Stimulated activated CD4-positive, alpha-beta T cell treated with anti-CD3 and anti-CD28 coated beads, Interleukin-15, amount 100 ng/mL, for 1 hour (primary cell): ENCODE measurements at places on chromosomes 4 and X.

DNA sequence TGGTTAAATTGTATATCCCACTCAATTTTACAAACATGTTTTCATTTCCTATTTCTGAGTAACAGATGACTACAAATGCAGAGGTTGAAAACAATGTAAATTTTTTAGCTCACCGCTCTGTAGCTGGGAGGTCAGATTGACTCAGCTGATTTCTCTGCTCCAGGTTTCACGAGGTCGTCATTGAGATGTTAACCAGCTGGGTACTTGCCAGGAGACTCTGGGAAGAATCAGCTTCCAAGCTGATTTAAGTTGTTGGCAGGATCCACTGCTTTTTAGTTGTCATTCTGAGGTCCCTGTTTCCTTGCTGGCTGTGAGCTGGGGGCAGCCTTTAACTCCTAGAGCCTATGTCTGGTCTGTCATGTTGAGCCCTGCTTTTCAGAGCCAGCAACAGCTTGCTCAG is 864.3 kb upstream of the AGA start:
- no peak for DNase-seq

GRCh38 chr4:39571504-39571903 is 44.3 kb upstream of the UGDH start:
- DNase-seq = no peak

GRCh38 chr4:151291485-151291884 is 14.5 kb downstream of the PRSS48 start:
- no peak for DNase-seq

- DNase-seq = no peak
Measured at GRCh38 chr4:61886131-61886530, 686.0 kb downstream of the ADGRL3 start.

GRCh38 chr4:113593400-113594230 is 167.9 kb downstream of the CAMK2D start:
- no peak for DNase-seq

DNA sequence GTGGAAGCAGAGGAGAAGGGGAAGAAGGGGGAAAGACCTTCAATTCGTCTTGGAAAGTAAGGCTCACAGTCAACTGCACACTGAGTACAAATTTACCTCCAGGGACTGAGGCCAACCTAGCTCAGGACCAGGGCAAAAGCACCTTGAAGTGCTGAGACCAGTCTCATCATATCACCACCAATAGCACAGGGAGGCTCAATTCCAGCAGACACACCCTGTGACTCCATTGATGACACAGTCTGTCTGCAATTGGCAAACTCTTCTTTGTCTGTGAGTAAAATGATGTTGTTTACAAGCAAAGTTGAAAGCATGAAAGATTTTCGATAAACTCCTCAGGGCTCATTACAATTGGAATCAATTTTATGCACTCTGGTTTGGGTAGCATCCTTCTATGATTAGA is 32.3 kb downstream of the TRIML1 start:
- no peak for DNase-seq

DNA sequence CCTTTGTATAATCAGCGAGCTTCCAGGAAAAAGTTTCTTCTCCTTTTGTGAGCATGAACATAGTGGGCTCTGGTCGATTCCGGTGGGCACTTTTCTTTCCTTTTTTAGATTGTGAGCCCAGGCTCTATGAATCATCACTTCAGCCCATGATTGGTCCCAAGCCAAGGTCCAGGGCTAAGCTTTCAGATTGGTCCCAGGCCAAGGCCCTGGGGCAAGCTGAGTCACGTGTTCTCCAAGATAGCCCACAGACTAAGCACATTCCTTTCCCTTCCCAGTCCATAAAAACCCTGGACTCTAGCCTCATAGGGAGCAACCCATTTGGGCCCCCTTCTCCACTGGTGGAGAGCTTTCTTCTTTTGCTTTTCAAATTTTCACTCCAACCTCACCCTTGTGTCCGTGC is 430.5 kb downstream of the NAP1L3 start:
- no peak for DNase-seq

GRCh38 chrX:4710618-4711433 is 997.4 kb upstream of the PRKX start:
- DNase-seq = no peak

DNA sequence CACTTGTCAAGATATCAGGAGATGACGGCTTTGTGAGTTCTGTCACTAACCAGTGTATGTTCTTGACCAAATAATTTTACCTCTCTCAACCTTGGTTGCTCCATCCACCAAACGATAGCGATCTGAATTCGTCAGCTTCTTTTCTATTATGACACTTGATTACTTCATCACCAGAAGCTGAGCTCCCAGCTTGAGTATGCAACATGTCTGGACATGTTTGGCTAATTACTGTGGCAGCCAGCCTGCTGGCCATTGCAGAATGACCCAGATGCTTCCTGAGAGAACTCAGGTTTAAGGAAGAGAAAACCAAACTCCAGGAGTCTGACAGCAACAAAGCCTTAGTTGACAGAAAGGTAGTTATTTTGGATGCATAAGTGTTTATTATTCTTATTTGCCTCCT is 46.4 kb upstream of the PARM1 start:
- no peak for DNase-seq

DNA sequence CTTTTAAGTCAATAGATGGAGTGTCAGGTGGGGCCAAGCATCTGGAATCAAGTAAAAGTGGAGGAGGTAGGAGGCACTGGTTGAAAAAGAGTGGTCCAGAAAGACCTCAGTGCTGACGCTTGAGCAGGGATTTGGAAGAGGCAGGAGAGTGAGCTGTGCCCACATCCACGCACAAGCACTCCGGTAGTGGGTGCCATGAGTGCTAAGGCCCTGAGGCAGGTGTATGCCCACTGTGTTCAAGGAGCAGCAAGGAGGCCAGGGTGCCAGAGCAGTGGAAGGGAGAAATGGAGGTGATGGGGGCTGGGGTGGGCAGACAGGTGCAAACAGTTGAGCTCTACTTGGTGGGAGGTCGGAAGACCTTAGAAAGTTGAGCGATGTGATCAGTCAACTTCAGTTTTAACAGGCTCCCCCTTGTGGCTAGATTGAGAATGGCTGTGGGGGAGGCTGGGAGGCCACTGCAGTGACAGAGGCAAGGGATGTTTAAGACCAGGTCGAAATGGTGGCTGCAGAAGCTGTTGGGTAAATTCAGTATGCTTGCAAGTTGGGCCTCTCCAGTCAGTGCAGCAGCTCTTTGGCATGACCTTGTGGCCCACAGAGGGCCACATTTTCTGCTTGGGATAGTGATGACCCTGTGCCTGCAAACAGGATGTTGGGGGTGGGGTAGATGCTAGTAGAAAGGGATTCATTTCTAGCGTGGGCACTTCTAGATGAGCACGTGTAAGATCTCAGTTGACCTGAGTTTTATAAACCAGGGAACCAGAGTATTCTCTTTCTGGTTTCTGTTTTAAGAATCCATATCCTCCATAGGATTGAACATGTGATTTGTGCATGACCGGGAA is 12.7 kb downstream of the TKTL1 start:
- peak; percentile 56 for DNase-seq

GRCh38 chrX:135408794-135409193 is 12.9 kb upstream of the SMIM10L2A start:
- DNase-seq = no peak

DNA sequence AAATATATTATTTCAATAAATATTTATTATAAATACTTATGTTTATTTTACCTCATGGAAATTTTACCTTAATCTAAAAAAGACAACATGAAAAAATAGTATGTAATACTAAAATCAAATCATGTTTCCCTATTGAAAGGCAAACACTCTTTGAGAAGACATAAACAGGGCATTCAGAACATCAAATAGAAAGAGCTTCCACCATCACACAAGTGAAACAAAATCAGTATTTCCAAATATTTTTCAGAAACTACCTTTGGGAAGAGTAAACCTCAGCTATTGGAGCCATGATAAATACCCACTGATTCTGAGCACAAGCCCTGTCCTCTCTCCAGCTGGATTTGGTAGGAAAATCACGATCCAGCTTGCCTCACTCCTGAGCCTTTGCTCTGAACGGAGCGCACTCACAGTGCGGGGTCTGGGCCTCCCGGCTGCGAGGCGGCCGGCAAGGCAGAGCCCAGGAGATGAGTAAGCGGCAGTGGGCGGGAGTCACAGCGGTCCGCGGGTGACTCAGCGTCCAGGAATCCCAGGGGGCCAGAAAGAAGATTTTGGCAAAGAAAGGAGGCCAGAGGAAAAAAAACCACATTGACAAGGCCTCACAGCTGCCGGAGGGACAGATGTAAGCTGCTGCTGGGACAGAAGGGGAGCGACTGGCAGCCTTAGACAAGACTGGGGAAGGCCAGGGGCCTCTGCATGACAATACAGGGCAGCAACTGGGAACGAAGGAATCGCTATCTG is 14.7 kb upstream of the ANXA5 start:
- DNase-seq = no peak

GRCh38 chrX:1124531-1124930 is 87.9 kb downstream of the CRLF2 start:
- DNase-seq = no peak

GRCh38 chr4:109589605-109590004 is 29.6 kb downstream of the MCUB start:
- DNase-seq = no peak

DNA sequence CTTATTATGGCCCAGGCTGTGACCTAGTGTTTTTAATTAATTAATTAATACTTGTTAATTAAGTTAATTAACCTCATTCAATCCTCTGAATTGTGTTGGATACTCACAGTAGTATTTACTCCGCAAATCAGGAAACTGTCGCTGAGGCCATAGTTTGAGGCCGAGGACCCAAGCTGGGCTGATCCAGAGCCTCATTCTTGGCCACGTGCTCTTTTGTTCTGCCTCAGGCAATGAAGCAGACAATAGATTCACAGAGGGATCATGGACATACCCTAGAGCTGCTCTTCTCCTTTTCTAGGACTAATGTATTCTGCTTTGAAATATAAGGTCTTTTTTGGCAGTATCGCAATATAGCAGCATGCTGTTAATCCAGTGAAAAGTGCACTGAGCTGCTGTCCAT is 24.0 kb upstream of the SNCA start:
- DNase-seq = no peak

DNA sequence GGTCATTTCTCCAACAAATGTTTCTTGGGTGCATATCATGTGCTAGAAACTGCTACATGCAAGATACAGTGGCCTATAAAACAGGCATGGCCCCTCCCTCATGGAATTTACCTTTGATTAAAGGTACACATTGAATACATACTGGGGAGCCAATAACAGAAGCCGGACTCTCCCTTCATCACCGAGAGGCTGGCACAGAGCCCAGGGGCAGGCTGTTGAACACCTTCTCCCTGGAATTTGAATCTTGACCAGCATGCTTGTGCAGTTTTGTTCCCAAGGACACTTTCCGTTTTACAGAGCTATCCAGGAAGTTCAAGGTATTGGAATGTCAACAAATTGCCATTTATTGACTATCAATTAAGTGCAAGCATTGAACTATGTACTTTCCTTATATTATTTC is 33.2 kb downstream of the PPARGC1A start:
- DNase-seq = no peak

DNA sequence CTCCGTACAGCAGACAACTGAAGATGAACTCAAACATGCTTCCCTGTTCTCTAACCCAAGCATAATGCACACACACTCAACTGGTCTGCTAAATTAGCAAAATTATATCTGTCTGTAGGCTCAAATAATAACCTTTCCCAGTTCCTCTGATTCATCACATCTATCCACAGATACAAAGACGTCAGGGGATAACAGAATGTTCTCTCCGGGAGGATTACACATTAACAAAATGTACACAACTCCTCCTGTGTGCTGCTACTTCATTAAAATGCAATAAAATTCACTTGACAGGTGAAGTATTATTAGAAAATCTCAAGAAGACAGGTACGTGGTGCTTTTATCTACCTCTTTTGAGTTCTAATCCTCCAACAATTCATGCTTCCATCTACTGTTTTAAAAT is 57.4 kb downstream of the FAT1 start:
- no peak for DNase-seq

GRCh38 chr4:125773931-125774330 is 459.2 kb downstream of the FAT4 start:
- no peak for DNase-seq

DNA sequence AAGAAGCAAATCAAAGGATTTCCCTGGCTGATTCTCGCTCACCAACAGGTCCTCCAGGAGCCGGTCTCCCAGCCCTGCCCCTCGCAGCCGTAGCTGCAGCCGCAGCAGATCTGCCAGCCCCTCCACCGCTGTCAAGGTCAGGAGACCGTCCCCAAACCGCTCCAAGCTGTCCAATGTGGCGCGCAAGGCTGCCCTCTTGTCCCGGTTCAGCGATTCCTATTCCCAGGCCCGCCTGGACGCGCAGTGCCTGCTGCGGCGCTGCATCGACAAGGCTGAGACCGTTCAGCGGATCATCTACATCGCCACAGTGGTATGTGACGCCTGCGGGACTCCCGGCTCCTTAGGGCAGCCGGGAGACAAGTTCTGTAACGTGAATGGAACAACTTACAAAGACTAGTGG is 25.6 kb downstream of the SPATA18 start:
- DNase-seq = no peak

- no peak for DNase-seq
Measured at GRCh38 chr4:16250661-16251365, 24.5 kb upstream of the TAPT1 start.

GRCh38 chrX:18992829-18993228 is 8.9 kb upstream of the PHKA2 start:
- no peak for DNase-seq

DNA sequence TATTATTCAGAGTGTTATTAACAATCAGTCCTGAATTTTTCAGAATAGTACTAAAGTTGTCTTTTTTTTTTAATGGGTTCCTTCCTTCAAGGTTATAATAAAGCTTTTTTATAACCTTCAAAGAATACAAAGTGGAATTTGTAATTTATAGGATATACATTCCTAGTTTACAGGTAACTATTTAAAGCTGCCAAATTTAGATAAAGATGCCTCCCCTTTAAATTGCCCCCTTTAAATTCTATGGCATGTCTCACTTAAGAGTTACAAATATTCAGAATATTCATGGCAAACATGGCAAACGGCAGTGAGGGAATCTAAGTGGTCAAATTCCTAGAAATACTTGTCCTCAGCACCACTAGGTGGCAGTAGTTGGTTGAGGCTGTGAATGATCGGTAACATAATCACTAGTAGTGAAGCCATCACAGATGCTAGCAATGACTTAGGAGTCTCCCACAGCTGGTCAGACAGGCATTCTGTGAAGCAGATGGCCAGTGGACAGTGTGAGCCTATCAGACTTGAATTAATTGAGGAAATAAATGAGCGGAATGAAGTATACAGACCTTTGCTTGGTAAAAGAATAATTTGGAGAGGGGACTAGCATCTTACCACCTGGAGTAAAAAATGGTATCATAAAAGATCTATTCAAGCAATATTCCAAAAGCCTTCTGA is 86.4 kb downstream of the CBR4 start:
- peak; percentile 5 for DNase-seq

DNA sequence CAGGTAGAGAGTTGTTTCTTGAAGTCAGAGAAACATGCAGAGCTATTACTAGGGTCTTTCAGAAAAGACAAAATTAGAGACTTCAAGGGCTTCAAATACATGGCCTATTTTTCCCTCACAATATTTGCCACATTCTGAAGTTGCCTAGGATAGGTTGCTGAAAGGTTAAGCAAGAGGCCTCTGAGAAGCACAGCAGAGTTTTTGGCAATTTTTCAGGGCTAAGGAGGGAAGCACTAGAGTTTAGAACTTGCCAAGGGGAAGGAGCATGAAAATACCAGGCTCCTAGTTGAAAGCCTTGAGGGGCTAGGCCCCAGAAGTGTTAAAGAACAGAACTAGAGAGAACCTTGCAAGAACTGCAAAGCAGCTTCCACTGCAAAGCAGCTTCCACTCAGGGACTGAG is 86.4 kb downstream of the ANAPC10 start:
- DNase-seq = no peak
